ENCODE measurements at places on chromosomes 16 and 17.

DNA sequence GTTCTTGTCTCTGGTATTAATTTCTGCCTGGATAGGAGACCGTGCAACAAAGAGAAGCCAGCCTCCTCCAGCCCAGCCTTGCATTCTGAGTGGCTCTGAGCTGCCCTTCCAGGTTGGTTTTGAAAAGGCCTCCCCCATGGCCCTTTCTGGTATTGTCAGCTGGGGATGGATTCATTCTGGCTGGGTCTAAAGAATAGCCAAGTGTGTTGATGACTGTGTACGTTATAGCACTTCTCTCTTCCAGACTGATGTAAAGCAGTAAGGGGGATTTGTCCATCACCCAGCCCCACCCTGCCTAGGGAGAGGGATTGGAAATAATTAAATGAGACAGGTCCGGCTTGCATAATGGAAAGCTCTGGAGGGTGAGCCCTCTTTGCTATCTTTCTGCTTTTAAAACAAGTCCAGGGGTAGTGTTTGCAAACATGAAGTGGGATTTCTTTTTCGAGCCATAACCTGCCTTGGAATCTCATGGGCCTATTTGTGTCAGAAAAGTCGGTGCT lies 146.4 kb downstream of the MSI2 start:
- DNase-seq = no peak

DNA sequence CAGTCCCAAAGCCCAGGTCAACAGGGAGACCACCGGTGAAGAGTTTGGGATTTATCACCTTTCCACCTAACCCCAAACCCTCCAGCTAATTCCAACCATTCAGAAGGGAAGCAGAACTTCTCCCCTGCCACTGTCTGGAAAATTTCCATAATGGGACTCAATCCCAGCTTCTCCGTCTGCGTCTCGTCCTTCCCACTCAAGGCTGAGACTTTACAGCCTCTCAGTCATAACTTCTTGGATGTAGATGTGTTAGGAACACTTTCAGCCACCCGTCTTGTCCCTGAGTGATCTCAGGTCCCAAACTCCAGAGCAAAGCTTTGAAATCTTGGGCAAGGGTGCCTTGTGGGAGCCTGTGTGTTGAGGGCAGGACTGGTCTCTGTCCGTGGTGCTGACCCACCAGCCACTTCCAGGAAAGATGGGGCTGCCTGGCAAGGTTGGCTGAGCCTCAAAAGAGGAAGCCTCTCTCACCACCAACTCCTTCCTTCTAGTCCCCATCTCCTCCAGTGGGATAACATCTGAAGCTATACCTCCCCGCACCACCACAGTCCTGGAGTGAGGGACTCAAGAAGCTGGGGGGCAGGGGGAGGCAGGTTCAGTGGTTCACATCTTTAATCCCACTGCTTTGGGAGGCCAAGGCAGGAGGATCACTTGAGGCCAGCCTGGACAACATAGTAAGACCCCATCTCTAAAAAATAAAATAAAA lies 9.3 kb downstream of the GAS2L2 start:
- peak; percentile 16 for DNase-seq

DNA sequence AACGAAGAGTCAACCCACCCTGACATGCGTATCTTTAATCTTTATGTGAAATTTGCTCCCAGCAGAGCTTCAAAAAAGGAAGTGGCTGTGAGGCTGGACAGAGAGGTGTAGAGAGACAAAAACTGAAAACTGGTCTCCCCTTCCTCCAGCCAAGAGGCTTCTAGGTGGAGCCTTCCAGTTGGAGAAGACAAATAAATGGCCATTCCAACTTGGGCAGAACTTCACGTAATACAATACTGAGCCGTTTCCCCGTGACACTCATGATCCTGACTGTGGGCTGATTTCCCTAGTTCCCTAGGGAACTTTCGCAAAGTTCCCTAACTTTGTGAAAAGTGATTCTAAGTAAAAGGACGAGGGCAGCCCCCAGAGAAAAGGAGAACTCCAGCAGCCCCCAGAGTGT lies 78.8 kb downstream of the ZFHX3 start:
- DNase-seq = no peak

GRCh38 chr17:76585649-76586593 lies at the start of gene ST6GALNAC2:
Gene ST6GALNAC2, minus strand, starts transcription at chr17:76585860. Its CDS starts 52 bp downstream, at chr17:76585808.
- peak; percentile 44 for DNase-seq

DNA sequence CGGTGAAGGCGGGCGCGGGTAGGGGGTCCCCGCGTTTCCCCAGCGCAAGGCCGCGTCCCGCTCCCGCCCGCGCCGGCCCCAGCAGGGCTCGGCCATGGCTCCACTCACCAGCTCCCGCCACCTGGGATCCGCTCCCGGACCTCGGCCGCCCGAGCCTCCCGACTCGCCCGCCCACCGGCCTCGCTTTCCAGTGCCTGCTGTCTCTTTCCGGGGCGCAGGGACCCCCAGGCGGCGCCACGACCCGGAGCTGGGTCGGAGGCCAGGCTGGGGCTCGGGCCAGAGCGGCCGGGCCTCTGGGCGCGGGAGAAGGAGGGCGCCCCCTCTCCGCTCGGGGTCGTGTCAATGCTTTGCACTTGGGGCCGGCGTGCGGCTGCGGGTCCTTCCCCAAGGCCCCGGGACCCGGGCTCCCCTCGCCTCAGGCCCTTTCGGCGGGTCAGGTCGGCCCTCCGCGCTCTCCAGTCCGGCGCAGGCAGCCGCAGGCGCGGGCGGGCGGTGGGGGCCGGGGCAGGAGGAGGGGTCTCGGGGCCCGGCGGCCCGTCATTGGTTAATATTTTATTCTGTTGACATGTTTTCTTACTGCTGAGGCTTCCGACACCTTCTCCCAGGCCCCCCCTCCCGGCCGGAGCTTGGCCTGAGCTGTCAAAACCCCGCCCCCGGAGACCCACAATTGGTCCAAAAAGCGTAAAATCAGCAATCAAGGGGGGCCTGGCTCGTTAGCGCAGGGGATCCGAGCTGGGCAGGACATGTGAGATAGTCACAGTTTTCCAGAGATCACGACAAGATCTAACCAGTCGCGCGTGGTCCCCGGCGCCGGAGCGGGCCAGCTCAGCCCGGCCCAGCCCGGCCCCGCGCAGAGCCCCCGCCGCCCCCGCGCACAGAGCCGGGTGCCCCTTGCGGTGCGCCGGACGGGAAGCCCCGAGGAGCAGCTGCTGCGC lies at the start of gene TBX2:
Gene TBX2 (plus strand): TSS at position 713 of the 935 bp plus-strand sequence. CDS start 334 bp downstream, outside the sequence.
- DNase-seq = no peak

DNA sequence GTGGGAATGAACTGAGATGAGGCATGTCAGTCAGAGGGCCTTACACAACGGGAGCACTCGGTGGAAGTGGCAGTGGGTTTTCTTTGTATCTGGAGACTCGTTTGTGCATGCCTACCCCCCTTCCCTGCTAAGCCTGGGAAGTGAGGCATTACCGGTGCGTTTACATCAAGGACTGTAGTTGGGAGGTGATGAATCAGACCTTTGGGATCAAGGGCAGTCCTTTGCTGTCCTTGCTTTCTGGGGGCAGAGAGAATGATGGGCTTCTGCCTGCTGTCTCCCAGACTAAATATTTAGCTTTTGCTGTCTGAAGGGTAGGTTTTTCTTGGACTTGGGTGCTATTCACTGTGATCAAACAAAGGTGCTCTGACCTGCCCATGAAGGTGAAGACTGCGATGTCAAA lies 83.0 kb downstream of the WWP2 start:
- DNase-seq = no peak

GRCh38 chr17:42409523-42410318 lies 13.3 kb downstream of the CAVIN1 start:
- no peak for DNase-seq

- DNase-seq = no peak
Measured at GRCh38 chr16:68436581-68436980, 11.7 kb downstream of the SMPD3 start.

- no peak for DNase-seq
Measured at GRCh38 chr17:60165223-60165622, 15.4 kb downstream of the CA4 start.

- DNase-seq = no peak
Measured at GRCh38 chr16:49675413-49675812, 180.5 kb downstream of the ZNF423 start.

- DNase-seq = no peak
Measured at GRCh38 chr17:39229274-39229913, 3.6 kb upstream of the STAC2 start.

DNA sequence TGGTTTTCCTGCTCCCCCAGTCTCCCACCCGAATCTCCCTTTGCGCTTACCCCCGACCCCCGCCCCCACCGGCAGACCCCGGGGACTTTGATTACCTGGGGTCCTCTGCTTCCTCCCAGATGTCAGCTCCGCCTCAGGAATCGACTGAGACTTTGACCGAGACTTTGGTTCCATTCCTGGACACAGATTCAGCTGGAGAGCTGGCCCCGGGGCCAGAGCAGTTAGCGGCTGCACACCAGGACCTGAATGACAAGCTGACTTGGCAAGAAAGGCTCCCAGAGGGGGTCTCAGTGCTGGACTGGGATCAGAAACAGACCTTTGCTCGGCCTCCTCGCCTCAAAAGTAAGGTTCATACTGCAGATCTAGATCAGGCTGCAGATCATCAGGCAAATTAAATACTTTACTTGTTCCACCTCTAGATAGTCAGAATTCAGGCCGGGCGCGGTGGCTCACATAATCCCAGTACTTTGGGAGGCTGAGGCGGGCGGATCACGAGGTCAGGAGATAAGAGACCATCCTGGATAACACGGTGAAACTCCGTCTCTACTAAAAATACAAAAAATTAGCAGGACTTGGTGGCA lies 60.3 kb upstream of the FBXO47 start:
- no peak for DNase-seq

- DNase-seq = no peak
Measured at GRCh38 chr16:23279721-23280153, 22.4 kb upstream of the SCNN1B start.

DNA sequence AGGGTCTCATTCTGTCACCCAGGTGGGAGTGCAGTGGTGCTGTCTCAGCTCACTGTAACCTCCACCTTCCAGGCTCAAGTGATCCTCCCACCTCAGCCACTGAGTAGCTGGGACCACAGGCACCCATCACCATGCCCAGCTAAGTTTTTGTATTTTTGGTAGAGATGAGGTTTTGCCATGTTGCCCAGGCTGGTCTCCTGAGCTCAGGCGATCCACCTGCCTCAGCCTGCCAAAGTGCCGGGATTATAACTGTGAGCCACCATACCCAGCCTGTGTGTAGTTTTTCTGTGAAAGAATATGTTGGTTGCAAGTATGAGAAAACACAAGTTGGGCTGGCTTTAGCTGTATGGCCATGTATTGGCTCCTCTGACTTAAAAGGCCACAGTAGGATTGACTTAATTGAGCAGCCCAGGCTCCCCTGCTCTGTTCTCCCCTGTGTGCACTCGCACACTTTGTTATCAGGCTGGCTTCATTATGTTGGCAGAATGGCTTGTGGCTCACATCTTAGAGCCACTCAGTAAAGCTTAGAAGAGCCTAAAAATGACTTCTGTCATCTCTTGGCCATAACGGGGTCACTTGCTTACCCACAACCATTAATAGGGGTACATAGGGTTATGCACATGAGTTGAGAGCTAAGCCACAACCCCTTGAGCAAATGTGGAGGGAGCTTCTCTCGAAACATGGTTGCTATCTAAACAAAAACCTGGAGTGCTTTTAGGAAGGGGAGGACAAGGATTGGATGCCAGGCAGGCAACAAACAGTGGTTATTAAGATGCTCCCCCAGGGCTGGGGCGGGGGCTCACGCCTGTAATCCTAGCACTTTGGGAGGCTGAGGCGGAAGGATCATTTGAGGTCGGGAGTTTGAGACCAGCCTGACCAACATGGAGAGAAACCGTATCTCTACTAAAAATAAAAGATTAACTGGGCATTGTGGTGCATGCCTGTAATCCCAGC lies 6.1 kb downstream of the HAPSTR1 start:
- no peak for DNase-seq

GRCh38 chr17:8791910-8792270 lies 7.3 kb downstream of the MFSD6L start:
- DNase-seq = no peak

Measured in CD4-positive, alpha-beta T cell treated with Interleukin-6 for 4 hours (primary cell).